SJCRH30 (cell line): ENCODE measurements at places on chromosomes 11 and 22. TPM values are rescaled to one million over a fixed set of nuclear protein-coding genes. Genes with fewer than 3 reads are reported as not detected.

Gene KBTBD3
- 2.2 and 2.3 TPM in 2 replicates for total RNA-seq

GRCh38 chr11:83004746-83005556 lies 66.7 kb downstream of the RAB30 start:
- DNase-seq: no peak

DNA sequence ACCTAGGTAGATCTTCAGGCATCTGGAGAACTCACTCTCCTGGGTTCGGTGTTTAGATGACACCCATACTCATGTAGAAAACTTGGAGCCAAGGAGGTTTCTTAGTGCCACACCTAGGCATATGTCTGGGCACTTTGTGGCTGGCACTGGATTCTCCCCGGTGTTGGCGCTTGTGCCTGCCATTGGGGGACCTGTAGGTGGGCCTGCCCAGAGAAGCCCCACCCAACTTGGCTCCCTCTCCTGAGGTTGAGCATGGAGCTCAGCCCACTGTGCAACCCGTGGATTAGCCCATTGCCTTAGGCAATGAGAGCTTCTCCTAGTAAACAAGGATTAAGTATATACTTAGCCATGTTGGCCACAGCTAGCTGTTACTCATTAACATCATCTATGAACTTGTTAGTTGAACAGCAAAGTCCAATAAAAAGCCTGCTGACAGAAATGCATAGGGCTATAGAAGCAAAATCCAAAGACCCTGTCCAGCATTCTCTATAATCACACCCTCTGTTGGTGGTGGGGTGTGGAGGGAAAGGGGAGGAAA lies 335.5 kb upstream of the CHORDC1 start:
- DNase-seq: no peak

DNA sequence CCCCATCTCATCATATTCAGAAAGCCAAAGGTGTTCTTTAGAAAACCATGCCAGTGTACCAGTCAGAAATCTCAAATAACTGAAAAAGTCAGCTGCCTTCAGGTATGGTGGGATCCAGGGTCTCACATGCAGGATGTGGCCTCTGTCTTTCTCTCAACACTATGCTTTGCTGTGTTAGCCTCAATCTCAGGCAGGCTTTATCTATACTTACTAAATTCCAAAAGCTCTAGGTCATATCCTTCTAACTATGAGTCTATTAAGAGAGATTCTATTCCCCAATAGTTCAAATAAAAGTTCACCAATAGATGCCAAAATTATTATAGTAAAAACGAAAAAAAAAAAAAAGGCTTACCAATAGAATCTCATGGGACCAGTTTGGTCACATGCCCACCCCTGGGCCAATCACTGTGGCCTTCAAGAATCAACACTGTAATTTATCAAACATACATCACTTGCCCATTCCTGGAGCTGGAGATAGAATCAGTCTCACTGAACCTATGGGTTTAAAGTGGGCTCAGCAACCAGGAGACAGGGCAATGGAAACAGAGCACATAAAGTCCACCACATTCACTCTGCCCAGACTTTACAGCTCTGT lies 38.0 kb upstream of the APLNR start:
- DNase-seq: no peak

DNA sequence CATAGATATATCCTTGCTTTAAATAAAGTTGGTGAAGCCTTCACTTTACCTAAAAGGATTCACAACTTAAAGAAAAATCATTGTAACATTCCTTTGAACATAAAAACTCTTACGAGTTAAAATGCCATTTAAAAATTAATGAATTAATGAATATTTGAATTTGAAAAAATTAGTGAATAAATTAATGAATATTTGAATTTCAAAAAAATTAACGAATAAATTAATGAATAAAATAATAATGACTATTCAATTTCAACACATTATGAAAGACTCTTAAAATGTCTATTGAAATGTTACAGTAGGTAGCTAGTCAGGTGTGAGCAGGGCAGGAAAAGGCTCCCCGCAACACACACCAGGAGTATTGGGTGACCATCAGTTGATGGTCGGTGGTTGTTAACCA lies 22.9 kb downstream of the ARHGAP20 start:
- DNase-seq: no peak
